ENCODE measurements at places on chromosomes 4 and X. TPM values are rescaled to one million over a fixed set of nuclear protein-coding genes. Genes with fewer than 3 reads are reported as not detected.

GRCh38 chr4:74175379-74175778, 17.5 kb downstream of the MTHFD2L start:
- no peak for DNase-seq

- no peak for DNase-seq
These were observed 396.6 kb upstream of the RPS6KA3 start for GRCh38 chrX:20663336-20663735.

DNA sequence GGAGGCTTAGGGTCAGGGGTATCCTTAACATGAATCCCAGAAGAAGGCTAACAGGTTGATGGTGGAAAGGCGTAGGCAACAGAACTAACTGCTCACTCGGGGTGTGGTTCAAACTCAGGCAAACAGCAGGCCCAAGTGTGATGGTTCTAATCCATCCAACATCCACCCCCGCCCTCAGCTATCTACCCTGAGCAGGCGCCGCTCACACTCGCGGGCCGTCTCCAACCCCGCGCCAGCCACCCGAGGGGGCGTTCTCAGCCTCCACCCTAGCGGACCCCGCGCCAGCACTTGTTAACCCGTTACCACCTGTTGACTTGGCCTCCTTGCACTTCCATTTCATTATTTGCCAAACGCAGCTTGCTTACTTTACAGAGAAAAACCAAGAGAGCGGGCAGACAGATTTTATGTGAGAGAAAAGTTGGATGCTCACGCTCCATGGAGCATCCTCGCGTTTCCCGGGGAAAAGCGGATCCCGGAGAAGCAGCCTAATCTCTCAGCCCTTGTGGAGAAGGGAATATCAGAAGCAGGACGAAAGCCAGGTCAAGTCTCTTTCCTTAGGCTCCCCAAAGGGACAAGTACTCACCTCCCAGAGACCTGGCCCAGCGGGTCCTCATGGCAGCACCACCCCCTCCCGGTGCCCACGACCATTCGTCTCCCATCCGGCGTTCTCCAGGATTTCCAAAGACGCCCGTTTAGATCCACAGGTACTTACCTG, 773 bp downstream of the SNCA start:
- DNase-seq, result no peak

DNA sequence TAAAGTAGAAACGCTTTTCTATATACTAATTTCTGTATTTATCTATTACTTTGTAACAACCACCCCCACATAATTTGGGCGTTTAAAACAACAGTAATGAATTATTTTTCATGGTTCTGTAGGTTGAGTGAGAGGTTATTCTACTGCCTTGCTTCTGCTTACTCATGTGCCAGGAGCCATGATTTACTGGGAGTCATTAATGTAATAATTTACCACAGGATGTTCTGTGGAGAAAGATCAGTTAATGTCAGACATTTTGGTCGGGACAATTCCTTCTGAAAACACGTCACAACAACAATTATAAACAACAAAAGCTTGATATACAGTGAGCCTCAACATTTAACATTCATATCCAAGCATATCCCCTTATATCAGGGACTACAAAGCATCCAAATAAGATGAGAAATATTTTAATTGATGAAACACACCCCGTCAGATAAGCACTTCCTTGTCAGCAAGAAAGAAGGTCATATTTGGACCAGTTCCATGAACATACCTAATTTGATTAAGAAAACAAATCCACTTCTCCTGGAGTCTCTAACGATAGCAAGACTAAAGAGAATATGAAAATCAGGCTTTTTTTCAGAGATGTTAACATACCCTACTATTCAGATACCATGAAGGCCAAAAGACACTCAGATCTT, 238.5 kb downstream of the PRDM5 start:
- no peak for DNase-seq

GRCh38 chr4:175273995-175274753, 356.0 kb downstream of the ADAM29 start:
- no peak for DNase-seq

DNA sequence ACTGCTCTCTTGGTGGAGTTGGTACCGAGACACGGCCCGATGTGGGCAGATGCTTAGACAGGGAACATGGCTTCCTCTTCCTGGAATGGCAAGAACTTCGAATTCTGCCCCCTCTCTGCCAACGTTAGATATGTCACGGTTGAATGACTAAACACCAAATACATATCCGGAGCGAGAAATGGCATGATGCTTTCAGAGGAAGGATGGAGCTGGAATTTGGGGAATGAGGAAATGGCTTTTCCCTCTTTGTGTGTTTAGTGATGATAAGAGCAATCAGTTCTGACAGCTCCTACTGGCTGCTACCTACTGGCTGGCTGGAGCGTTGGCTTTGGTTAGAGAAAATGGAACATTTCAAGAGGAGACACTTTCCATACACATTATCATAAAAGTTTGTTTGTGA, 140.0 kb downstream of the DHRSX start:
- DNase-seq, result no peak

- no peak for DNase-seq
These were observed 37.8 kb downstream of the RNF175 start for GRCh38 chr4:153722036-153722435.

DNA sequence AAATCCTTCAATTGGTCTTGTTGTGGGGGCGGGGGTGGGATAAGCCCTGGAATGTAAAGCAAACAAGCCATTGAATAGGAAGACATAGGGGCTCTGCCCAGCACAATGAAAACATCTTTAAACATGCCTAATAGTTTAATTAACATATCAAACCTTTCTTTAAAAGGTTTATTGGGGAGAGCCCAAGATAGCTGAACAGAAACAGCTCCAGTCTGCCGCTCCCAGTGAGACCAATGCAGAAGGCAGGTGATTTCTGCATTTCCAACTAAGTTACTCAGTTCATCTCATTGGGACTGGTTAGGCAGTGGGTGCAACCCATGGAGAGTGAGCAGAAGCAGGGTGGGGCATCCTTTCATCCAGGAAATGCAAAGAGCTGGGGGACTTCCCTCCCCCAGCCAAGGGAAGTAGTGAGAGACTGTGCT, 327.2 kb upstream of the CNKSR2 start:
- no peak for DNase-seq

DNA sequence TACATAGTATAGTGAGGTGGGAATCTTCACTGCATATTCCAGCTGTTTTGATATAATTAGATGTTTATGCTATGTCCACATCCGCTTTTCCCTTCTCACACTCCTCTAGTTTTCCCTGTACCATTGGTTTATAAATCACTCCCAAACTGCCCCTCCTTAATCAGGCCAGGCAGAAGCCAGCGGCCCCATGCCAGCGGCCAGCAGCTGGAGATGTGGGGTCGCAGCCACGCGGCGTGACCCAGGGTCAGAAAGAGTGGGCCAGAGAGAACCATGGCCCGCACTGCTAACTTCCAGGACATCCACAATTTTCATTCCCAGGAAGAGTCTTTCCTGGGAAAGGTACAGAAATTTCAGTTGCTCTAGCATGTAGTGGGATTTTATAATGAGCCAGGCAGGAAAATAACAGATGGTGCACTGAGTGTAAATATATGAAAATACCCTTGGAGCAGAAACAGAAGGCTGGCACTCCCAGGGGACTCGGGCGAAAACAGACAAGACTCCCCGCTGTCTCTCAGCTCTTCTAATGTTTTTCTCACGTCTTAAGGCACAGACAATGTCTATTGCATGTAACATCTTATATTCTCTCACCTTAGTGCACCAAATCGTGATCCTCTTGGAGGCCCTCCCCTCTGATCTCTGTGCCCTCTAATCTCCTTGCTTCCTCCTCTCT, 145.9 kb upstream of the ZFP42 start:
- no peak for DNase-seq

GRCh38 chrX:119292445-119292844, 56.4 kb downstream of the PGRMC1 start:
- DNase-seq, result no peak

DNA sequence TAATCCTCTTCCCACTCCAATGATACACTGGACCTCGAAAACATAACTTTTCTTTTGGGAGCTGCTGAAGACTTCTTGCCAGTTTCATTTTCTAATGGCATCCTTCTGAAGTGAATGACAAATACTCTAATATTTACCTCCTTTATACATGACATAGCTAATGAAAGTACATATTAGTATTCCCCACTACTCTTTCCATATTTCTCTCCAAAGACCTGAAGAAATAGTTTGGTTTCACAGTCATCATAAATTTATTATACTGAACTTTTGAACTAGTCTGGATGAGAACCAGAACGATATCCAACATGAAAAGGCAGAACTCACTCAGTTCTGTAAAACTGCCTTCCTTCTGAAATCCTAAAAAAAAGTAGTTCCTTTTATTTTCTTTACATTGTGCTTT, 139.1 kb downstream of the GPC3 start:
- no peak for DNase-seq

DNA sequence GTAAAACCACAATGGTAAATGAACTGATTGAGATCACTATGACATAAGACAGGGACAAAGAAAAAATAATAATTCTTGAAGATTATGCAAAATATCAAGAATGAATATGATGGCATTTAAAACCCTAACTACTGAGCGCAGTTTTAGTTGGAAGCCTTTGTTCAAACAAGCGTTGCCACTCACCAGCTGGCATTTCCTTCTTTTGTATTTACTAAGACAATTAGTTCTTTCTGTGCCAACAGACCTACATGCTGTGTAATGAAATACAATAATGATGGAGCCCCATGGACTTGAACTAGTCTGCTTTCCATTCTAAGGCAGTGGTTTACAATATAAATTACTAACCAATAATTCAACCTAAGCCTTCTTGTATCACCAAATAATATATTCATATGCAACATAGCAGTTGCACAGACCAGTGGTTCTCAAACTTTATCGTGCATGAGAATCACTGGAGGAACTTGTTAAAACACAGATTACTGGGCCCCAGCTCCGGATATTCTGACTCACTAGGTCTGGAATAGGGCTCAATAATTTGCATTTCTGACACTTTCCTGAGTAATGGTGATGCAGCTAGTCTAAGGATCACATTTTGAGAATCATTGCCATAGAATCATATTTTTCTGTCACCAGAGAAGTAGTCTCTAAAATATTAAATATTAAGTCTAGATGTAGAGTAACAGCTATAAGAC, 196.4 kb upstream of the MAGEB18 start:
- no peak for DNase-seq

DNA sequence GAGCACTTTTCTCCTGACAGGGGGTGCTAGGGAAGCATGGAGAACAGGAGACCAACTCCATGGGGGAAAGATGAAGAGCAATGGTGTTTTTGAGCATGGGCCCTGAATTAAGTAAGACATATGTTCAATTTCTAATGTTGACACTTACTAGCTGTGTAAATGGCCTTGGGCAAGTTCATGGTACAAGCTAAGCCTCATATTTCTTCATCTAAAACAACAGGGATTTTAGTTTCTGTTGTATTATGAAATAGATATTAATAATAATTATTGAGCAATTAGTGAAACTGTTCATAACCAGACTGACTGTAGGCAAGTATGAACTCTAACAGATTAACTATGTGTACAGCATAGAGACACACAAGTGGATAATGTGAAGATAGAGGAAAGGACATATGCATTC, 515.0 kb upstream of the FAT1 start:
- DNase-seq, result no peak

GRCh38 chr4:38306482-38307071, 346.4 kb downstream of the PTTG2 start:
- no peak for DNase-seq

GRCh38 chrX:129875669-129876068, 30.3 kb upstream of the UTP14A start:
- DNase-seq, result no peak

DNA sequence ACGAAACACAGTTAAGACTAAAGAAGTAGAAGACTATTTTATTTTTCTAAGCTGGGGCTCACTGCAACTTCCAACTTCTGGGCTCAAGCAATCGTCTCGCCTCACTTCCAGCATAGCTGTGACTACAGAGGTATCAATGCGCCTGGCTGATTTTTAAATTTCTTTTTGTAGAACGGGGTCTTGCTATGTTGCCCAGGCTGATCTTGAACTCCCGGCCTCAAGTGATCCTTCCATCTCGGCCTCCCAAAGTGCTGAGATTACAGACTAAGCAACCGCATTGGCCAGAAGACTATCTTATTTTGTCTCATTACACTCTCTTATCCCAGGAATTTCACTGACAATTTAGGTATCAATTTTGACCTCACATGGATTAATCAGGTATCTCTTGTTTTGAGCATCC, 1.2 kb downstream of the LAMTOR3 start:
- DNase-seq, result no peak

DNA sequence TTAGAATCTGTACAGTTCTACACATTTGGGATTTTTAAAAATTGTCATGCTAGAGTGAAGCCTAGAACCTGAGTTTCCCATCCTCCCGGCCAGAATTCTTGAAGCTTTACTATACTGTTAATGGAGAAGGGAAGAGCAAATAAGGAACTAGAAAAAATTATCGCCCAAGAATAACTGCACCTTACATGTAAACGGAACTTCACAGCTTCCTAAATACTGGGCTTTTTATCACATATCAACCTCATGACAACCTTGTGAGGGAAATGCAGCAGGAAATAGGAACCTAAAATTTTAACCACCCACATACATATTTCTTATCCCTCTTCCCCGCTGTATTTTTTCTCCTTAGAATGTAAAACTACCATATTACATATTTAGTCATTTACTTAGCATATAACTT, 19.3 kb downstream of the ARHGEF9 start:
- DNase-seq, result no peak

- DNase-seq, result no peak
These were observed 141.5 kb upstream of the MTMR8 start for GRCh38 chrX:64536736-64537135.

DNA sequence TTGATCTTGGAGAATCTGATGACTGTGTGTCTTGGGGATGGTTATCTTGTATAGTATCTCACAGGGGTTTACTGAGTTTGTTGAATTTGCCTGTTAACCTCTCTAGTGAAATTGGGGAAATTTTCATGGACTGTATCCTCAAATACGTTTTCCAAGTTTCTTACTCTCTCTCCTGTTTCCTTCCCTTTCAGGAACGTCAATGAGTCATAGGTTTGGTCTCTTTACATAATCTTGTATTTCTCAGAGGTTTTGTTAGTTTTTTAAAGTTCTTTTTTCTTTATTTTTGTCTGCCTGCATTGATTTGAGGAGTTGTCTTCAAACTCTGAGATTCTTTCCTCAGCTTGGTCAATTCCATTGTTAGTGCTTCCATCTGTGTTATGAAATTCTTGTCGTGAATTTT, 227.7 kb upstream of the GPRIN3 start:
- no peak for DNase-seq

- no peak for DNase-seq
These were observed 26.6 kb downstream of the SNX25 start for GRCh38 chr4:185235843-185236503.

The MAGEH1 gene
- 33.1 TPM for polyA plus RNA-seq

The ERAS gene
- polyA plus RNA-seq, result 0.10 TPM

The MMRN1 gene
- polyA plus RNA-seq, result 41.0 TPM

The TREX2 gene
- polyA plus RNA-seq, result 0.49 TPM

The OTUD5 gene
- 48.9 TPM for polyA plus RNA-seq

The CPZ gene
- 54.1 TPM for polyA plus RNA-seq

The KDR gene
- polyA plus RNA-seq, result 13.4 TPM
